ENCODE measurements at places on chromosomes 1 and 21.

GRCh38 chr1:180973369-180973768 is 49.3 kb downstream of the STX6 start:
- no peak for DNase-seq

DNA sequence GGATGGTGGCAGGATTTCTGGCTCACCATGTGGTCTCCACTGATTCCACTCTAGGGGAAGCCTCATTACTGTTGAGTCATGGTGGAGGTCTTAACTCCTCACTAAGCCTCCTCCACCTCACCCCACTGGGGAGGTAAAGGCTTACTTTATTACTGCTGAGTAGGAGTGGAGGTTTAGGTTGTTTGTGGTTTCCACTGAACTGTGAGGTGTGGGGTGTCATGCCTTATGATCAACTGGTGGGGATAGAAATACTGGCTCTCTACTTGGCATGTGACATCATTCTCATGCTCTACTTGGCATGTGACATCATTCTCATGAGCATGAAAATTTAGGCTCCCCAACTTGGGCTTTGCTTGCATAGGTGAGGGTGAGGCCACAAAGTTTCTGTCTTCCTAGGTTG is 35.6 kb downstream of the COL6A1 start:
- no peak for DNase-seq

GRCh38 chr1:97063532-97063931 is 341.9 kb downstream of the PTBP2 start:
- DNase-seq: no peak

GRCh38 chr1:204293605-204294337 is 66.0 kb downstream of the PLEKHA6 start:
- DNase-seq: no peak

GRCh38 chr1:241034203-241034936 is 322.6 kb downstream of the RGS7 start:
- DNase-seq: no peak

DNA sequence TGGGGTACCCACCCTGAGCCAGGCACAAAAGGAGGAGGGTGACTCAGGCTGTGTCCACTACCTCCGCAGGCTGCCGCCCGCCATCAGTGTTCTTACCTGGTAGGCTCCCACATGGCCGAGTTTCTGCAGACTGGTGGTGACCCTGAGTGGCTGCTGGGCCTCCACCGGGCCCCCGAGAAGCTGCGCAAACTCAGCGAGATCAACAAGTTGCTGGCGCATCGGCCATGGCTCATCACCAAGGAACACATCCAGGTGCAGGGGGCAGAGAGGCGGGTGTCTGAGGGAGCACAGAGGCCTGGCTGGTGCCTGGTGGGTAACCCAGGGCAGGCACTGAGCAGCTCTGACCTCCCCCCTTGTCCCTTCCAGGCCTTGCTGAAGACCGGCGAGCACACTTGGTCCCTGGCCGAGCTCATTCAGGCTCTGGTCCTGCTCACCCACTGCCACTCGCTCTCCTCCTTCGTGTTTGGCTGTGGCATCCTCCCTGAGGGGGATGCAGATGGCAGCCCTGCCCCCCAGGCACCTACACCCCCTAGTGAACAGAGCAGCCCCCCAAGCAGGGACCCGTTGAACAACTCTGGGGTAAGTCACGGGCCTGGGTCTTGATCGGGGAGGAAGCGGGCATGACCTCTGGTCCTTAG is 13.0 kb downstream of the SESN2 start:
- no peak for DNase-seq

DNA sequence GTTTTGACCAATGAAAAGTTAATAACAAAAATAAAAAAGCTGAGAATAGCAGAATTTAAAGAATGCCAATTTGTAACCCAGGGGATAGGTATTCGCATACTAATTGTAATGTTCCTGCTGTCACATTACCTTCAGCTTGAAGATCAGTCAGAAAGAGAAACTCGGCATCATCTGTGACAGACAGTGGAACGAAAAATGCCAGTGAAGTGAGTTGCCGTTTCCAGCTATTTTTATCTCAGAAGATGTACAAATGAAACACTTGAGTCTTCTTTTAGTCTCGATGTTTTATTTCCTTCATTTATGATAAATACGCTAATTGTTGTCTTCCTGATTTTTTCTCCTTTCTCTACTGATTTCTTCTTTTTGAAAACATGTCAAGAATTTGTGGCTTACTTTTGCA is 26.1 kb downstream of the RGS21 start:
- DNase-seq: no peak

- DNase-seq: no peak
These were observed 8.8 kb downstream of the ASAP3 start for GRCh38 chr1:23475134-23475628.

- no peak for DNase-seq
These were observed 28.8 kb upstream of the TRIM45 start for GRCh38 chr1:117150316-117150715.

DNA sequence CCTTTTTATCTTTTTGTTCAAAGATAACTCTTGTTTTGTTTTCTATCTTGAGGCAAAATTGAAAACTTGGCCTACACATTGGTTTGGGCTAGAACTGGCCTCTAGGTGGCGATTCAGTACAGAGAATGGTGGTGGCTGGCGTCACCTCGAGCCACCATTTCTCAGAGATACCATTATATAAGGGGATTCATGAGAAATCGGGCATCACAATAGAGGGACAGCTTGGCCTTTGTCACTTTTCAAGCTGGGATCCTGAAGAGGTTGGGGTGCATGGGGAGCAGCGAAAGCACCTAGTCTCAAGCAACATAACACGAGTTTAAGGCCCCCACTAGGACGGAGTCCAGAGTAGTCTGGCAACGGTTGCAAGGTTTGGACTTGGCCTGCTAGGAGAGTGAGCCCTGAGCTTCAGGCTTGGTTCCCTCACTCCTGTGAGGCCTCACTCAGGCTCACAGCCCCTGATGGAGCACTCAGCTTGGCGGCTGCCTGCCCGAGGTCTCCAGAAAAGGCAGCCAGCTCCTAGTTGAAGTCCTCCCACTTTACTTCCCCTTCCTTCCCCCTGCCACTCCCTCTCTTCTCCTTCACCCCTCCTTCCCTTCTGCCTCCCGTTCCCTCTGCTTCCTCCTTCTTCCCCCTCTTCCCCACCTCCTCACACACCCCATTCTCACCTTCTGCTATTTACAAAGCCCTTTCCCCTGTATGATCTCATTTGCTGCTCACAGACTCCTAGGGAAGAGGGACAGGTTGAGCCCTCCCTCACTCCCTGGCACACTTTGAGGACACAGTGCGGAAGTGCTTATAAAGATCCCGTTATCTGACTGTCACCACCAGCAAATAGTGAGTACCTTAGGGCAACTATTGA is 67.8 kb downstream of the LRIG2 start:
- peak; percentile 62 for DNase-seq

DNA sequence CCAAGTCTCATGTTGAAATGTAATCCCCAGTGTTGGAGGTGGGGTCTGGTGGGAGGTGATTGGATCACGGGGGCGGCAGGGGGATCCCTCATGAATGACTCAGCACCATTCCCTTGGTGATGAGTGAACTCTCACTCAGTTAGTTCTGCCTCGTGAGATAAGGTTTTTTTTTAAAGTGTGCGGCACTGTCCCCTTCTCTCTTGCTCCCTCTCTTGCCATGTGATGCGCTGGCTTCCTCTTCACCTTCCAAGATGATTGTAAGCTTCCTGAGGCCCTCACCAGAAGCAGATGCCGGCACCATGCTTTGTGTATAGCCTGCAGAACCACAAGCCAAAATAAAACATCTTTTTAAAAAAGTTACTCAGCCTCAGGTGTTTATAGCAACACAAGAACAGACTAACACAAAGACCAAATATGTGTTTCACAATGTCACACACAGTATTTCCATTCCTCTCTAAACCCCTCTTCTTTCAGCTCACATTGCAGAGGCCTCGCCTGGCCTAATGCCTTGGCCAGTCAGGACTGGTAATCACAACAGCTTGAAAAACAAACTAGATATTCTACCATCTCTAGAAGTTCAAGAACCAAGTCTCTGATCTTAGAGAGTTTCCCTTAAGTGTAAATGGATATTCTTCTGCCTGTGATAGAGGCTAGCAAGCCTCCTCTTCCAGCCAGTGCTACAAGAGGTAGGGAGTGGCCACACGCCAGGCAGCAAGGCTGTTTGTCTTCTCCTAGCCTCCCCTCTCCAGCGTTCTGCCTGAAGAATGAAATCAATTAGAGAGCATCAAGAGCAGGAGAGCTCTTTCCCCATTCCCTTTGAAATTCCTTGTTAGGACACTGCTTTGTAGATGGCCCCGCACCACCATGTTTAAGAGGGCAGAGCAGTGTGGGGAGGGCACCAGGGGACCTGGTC is 19.6 kb upstream of the RAP1A start:
- no peak for DNase-seq

GRCh38 chr1:164560556-164560955 is 1.6 kb downstream of the PBX1 start:
- no peak for DNase-seq

DNA sequence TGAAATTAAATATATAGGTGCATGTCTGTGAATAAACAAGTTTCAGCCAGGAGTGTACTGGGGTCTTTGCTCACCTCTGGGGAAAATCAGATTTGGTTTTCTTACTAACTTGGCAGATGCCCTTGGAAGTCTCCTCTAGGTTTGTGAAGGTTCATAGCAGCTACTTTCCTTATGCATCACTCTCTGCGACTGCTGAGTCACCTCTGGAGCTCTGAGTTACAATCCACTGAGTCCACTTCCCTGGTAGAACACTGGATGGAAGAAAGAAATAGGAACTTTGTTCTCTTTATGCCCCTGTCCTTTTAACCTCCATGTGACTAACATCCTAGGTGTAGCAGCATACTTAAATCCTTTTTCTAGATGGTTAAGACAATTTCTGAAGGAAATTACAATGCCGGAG is 4.4 kb upstream of the FASLG start:
- DNase-seq: no peak

- peak; percentile 32 for DNase-seq
These were observed at the start of gene SLAMF9 for GRCh38 chr1:159953536-159954515. TSS of gene SLAMF9 (minus strand) at chr1:159954237. CDS start at chr1:159954137, 100 bp downstream.

DNA sequence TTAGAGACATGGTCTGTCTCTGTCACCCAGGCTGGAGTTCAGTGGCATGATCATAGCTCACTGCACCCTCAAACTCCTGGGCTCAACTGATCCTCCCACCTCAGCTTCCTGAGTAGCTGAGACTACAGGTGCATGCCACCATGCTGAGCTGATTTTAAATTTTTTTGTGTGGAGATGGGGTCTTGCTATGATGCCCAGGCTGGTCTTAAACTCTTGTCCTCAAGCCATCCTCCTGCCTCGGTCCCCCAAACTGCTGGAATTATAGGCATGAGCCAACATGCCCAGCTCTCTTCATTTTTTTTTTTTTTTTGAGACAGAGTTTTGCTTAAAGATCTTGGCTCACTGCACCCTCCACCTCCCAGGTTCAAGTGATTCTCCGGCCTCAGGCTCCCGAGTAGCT is 24.8 kb upstream of the AGPAT3 start:
- DNase-seq: no peak

DNA sequence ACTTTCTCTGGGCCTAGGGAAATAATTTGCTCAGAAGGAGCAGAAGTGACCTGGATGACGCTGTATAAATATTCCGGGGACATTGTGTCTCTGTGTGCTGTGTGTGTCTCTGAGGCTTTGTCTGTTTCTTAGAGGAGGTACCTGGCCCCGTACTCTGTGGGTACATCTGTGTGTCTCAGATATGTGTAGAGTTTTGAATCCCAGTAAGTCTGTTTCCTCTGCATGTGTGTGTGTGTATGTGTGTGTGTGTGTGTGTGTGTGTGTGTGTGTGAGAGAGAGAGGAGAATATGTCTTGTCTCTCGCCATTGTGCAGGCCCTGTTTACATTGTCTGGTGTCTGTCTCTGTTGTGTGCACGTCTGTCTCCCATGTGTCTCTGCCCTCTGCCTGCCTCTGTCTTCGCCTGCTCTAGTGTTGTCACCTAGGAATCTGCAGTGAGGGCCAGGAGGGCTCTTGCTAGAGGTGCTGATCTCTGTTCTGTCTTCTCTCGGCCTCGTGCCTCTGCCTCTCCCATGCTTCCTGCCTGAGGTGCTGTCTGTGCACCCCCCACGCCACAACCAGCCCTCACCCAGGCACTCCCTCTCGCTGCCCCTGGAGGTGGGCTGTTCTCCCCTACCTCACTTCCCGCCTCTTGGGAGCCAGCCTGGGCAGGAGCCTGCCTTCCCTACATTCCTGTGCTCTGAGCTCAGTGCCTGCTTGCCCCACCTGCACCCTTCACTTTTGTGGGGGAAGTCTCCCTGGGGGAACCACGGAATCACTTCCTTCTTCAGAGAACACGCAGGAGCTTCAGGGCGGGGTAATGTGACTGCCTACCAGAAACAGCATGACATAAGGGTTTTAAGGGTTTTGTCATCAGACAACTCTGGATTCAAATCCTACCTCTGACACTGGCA is 5.9 kb downstream of the MAP7D1 start:
- peak; percentile 67 for DNase-seq

DNA sequence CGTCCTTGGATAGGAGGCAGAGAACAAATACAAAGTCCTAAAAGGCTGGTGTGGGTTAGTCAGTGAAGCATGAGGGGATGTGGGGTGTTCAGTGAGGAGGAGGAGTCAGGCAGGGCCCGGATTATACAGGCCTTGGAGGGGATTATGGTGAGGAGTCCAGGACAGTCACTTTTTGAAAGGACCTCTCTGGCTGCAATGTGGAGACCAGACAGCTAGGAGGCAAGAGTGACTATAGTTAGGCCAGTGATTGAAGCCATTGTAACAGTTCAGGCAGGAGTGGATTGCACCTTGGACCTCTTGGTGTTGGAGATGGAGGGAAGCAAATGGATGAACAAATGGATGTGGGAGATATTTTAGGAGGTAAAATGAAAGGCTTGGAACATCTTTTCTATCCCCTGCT is 115.8 kb downstream of the C1orf94 start:
- DNase-seq: no peak

- no peak for DNase-seq
These were observed 383.0 kb upstream of the VAMP3 start for GRCh38 chr1:7388141-7388487.

GRCh38 chr1:233664253-233664652 is 50.3 kb downstream of the KCNK1 start:
- DNase-seq: no peak
